NCI-H2081 (cell line): ENCODE measurements at places on chromosomes 1 and 21.

DNA sequence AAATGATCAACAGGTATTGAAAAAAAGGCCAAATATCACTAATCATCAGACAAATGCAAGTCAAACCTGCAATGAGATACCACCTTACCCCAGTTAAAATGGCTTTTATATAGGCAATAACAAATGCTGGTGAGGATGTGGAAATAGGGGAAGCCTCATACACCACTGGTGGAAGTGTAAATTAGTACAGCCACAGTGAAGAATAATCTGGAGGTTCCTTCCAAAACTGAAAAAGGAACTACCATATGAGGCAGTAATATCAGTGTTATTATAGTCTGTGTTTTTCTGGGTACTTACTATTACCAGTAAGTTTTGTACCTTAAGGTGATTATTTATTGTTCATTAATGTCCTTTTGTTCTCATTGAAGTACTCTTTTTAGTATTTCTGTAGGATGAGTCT is 201.3 kb downstream of the MRPL39 start:
- DNase-seq = no peak

DNA sequence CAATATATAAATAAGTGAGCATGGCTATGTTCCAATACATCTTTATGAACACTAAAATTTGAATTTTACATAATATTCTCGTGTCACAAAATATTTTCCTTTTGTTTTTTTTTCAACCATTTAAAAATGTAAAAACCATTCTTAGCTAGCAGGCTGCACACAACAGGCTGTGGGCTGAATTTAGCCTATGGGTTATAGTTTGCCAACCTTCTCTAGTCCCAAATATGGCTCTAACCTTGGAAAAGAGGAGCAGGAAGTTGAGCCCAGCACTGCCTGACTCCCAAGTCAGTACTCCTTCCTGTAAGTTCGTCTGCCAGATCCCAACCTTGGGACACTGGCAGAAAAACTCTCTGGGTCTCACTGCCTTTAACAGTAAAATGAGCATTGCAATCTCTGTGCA is 13.4 kb downstream of the C1QB start:
- no peak for DNase-seq

- no peak for DNase-seq
Measured at GRCh38 chr1:110033421-110033820, 1.0 kb upstream of the STRIP1 start.

DNA sequence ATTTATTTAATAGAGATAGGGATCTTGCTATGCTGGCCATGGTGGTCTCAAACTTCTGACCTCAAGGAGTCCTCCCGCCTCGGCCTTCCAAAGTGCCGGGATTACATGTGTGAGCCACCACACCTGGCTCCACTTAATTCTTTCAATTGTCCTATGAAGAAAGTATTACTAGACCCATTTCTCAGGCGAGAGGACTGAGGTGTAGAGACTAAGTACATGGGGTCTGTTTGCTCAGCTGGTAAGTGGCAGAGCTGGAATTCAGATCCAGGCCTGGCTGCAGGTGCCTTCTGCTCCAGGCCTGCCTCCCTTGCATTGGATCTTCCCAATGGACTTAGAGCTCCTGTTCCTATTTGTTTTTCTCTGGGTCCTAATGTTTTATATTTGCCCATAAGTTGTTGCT is 55.5 kb downstream of the HTR6 start:
- DNase-seq = no peak

DNA sequence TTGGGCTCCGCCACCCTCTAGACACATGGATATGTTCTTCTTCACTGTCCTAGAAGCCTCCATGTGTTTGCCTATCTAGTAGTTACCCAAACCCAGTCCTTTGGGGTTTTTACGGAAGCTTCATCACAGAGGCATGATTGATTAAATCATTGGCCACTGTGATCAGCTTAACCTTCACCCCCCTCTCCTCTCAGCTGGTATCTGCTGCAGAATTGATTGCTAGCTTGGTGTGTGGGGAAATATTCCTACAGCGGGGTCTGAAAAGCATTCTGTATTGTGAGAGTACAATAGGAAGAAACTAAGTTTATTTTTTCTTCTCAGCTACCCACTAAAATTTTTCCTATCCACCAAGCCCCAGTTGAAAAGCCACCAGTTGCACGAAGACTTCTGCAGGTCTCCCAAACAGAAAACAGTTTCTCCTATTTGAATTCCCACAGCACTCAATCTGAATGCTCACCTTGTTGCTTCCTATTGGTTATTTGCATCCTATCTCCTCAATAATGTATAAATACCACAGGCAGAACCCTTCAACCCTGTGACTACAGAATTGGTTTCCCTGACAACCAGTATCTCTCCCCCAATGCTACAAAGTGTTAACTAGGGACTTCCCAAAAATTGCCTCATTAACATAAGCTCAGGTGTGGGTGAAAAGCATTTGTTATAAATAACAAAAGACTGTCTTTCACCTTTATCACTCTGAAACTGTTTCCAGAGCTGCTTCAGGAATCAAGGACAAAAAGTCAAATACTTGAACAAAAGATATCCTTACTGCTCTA is 9.3 kb upstream of the VANGL1 start:
- DNase-seq = no peak
